Activated CD4-positive, alpha-beta memory T cell treated with anti-CD3 and anti-CD28 coated beads, Interleukin-2, amount 10 ng/mL, durations not matched to agents 7 days and 5 days (primary cell): ENCODE measurements at places on chromosomes 3 and 15. TPM values are rescaled to one million over a fixed set of nuclear protein-coding genes. Genes with fewer than 3 reads are reported as not detected.

DNA sequence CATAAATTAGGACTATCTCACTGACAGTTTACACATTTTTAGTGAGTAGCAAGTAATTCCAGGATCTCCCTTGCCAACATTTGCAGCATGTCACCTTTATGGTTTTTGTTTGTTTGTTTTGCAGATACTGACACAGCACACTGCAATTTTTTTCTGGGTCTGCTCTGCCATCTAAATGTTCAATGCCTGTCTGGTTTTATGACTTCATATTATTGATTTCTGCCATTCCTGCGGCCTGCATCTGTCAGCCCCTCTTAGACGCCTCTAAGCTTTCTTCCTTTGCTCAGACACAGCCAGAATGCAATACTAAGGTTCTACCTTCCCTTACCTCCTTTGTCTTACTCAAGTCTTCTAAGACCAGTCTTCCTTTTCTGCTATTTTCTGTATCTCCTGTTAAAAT is 321.2 kb upstream of the AZI2 start:
- H3K36me3 ChIP-seq = no peaks in the 10 kb centered on the region
- H3K4me1 ChIP-seq = peaks cover 5% of the 10 kb centered on the region
- no peaks in the 10 kb centered on the region for H3K27me3 ChIP-seq
- no peak overlapping the region for H3K27ac ChIP-seq
- no peak for DNase-seq

KIF15 gene
- total RNA-seq = 53.2 TPM

GRCh38 chr3:47288966-47289910 is 6.5 kb downstream of the KLHL18 start:
- H3K27me3 ChIP-seq = no peaks in the 10 kb centered on the region
- peaks cover 17% of the 10 kb centered on the region for H3K4me1 ChIP-seq
- H3K4me3 ChIP-seq = no peak overlapping the region
- DNase-seq = no peak

GRCh38 chr15:26887926-26888666 is 21.2 kb downstream of the GABRA5 start:
- H3K27ac ChIP-seq = no peak overlapping the region
- H3K4me3 ChIP-seq = no peak overlapping the region
- no peaks in the 10 kb centered on the region for H3K27me3 ChIP-seq

DNA sequence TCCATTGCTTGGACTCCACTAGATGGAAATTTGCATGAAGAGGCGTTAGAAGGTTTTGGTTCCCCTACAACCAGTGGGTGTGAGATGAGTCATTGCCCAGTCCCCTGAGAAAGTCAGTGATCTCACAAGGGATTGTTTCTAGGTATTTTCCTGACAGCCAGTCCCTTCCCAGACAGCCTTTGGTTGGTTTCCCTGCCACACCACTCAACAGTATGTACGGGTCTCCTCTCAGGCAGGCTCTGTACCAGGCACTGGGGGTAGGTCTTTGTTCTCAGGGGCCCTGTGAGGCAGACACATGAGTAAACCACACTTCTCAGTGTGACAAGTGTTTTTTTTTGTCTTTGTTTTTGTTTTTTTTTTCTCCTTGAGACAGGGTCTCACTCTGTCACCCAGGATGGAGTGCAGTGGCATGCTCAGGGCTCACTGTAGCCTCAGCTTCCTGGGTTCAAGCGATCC is 4.0 kb downstream of the LAMP3 start:
- no peak overlapping the region for H3K4me3 ChIP-seq
- H3K36me3 ChIP-seq = peaks cover 19% of the 10 kb centered on the region
- peaks cover 32% of the 10 kb centered on the region for H3K4me1 ChIP-seq
- DNase-seq = no peak
- H3K27me3 ChIP-seq = no peaks in the 10 kb centered on the region
- no peak overlapping the region for H3K27ac ChIP-seq

GRCh38 chr15:76303909-76304308 is 7.4 kb downstream of the ETFA start:
- H3K27me3 ChIP-seq = no peaks in the 10 kb centered on the region
- H3K4me3 ChIP-seq = no peak overlapping the region
- H3K27ac ChIP-seq = no peak overlapping the region
- peaks cover 5% of the 10 kb centered on the region for H3K4me1 ChIP-seq
- peaks cover 6% of the 10 kb centered on the region for H3K36me3 ChIP-seq

- H3K4me3 ChIP-seq = no peak overlapping the region
- H3K27ac ChIP-seq = no peak overlapping the region
- H3K4me1 ChIP-seq = no peaks in the 10 kb centered on the region
- DNase-seq = no peak
Observed at GRCh38 chr3:9491506-9491905, 62.1 kb downstream of the LHFPL4 start.

FAM107A gene
- total RNA-seq = not detected

DNA sequence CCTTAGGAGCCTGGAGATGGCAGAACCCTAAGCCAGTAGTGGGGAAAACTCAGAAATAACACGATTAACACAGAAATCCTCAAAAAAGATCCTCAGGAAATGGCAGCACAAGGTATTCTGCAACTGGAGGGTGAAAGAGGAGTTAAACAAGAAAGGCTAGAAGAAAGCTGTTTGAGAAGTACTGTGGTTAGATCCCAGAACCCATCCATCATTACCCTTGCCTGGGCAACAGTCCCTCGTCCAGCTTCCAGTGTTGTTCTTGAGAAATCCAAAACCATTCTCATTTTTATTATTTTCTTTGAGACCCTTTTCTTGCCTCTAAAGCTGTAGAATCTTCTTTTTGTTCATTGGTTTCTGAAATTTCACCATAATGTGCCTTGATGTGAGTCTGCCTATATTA is 2.7 kb upstream of the CDCP1 start:
- no peak for DNase-seq
- no peak overlapping the region for H3K4me3 ChIP-seq
- peaks cover 14% of the 10 kb centered on the region for H3K4me1 ChIP-seq
- H3K27ac ChIP-seq = no peak overlapping the region

- peaks cover 83% of the 10 kb centered on the region for H3K4me1 ChIP-seq
- peak overlapping the region; percentile 48 for H3K4me3 ChIP-seq
- no peak for DNase-seq
- peak overlapping the region; percentile 90 for H3K27ac ChIP-seq
- no peaks in the 10 kb centered on the region for H3K27me3 ChIP-seq
Observed at GRCh38 chr15:40097968-40098476, 10.7 kb downstream of the BMF start.

GRCh38 chr3:102089239-102089638 is 239.9 kb downstream of the NFKBIZ start:
- H3K4me1 ChIP-seq = peaks cover 55% of the 10 kb centered on the region
- no peak overlapping the region for H3K27ac ChIP-seq
- H3K4me3 ChIP-seq = no peak overlapping the region
- peaks cover 15% of the 10 kb centered on the region for H3K36me3 ChIP-seq

SLC22A13 gene
- 0.25 TPM for total RNA-seq

GRCh38 chr3:191237047-191237882 is 38.2 kb downstream of the OSTN start:
- H3K27me3 ChIP-seq = no peaks in the 10 kb centered on the region
- H3K4me3 ChIP-seq = no peak overlapping the region
- DNase-seq = no peak
- H3K27ac ChIP-seq = no peak overlapping the region
- peaks cover 3% of the 10 kb centered on the region for H3K4me1 ChIP-seq

- peaks cover 25% of the 10 kb centered on the region for H3K36me3 ChIP-seq
- DNase-seq = no peak
- H3K27me3 ChIP-seq = no peaks in the 10 kb centered on the region
- no peak overlapping the region for H3K4me3 ChIP-seq
- peaks cover 2% of the 10 kb centered on the region for H3K4me1 ChIP-seq
- no peak overlapping the region for H3K27ac ChIP-seq
Observed at GRCh38 chr3:101351829-101352228, 31.5 kb upstream of the IMPG2 start.

- H3K27me3 ChIP-seq = no peaks in the 10 kb centered on the region
- H3K27ac ChIP-seq = peak overlapping the region; percentile 94
- peaks cover 41% of the 10 kb centered on the region for H3K4me1 ChIP-seq
- H3K36me3 ChIP-seq = peaks cover 23% of the 10 kb centered on the region
- DNase-seq = peak; percentile 73
Observed at GRCh38 chr15:75640483-75641178, 607 bp upstream of the IMP3 start.

CLRN1 gene
- total RNA-seq = not detected

- H3K27me3 ChIP-seq = peaks cover 79% of the 10 kb centered on the region
- peaks cover 2% of the 10 kb centered on the region for H3K4me1 ChIP-seq
- peaks cover 3% of the 10 kb centered on the region for H3K36me3 ChIP-seq
Observed at GRCh38 chr3:181715571-181716340, 4.0 kb downstream of the SOX2 start.

IL12A gene
- total RNA-seq = 1.4 TPM

DNA sequence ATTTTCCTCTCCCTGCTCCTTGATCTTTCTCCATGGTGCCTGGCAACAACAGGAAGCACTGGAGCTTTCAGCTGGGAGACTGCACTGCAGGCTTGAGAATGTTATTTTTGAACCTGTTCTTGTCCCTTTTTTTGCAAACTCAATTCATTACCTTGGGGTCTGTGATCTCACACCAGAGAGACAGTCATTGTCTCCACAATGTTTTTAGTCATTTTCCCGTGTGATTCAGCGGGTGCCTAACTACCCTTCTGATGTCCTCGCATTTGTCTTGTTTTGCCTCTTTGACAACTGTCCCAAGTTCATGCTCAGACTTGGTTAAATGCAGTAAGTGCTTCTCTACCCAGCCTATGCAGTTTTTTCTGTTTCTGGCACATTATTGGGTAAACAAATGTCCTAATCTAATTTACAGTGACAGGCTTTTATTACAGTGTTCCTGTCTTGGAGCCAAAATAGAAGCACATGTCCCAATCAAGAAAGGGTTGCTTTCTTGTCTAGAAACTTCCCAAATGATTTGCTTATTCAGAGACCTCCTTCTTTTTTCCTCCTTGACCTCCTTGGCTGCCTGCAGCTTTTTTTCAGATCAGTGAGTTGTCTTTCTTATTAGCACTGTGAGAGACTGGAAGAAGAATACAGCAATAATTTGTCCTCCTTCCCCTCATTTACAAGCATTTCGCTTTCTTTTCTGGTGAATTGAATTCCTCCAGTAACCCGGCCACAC is 162.4 kb downstream of the NSUN3 start:
- H3K27me3 ChIP-seq = no peaks in the 10 kb centered on the region
- no peak overlapping the region for H3K27ac ChIP-seq

DNA sequence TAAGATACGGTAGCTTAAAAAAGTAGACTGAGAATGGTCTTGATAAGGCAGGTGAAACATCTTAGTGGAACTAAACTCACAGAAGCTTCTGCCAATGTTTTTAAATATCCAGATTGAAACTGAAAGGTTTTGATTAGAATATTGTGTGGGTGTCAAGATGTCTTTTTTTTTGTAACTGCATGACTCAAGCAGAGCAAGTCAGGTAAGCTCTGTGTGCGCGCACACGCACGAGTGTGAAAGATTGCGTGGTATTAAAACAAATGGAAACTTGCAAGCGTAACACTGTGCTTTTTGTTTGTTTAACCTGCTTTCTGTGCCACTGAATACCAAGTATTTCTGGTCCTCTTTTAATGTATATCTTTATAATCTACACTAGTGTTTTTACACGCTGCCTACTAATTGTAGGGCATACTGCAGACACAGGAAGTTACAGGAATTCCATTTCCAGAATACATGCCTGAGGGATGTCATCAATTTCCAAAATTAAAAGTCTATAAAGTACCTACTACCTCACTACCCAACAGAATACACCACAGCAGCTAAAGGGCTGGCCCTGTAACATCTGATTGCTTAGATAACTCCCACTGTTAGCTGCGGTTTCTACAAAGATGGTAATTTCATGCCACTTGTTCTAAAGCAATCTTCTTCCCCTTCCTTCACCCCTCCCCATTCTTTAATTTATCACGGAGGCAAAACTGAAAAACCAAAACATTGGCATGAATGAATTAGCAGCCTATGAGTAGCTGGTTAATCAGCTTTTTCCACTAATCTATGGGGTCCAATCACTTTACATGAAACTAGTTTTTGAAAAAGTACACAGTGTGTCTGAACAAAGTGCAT is 472.8 kb downstream of the SHQ1 start:
- no peaks in the 10 kb centered on the region for H3K27me3 ChIP-seq
- peak overlapping the region; percentile 51 for H3K27ac ChIP-seq
- DNase-seq = no peak
- no peak overlapping the region for H3K4me3 ChIP-seq

GRCh38 chr3:169526246-169526645 is 137.3 kb downstream of the MECOM start:
- DNase-seq = no peak
- no peak overlapping the region for H3K4me3 ChIP-seq
- no peaks in the 10 kb centered on the region for H3K27me3 ChIP-seq

- no peaks in the 10 kb centered on the region for H3K4me1 ChIP-seq
- H3K4me3 ChIP-seq = no peak overlapping the region
- H3K27ac ChIP-seq = no peak overlapping the region
Observed at GRCh38 chr3:184611607-184612281, 50.2 kb downstream of the EPHB3 start.

RGMA gene
- 0.18 TPM for total RNA-seq

ATP13A5 gene
- not detected for total RNA-seq

GRCh38 chr3:43180027-43180426 is 74.1 kb upstream of the POMGNT2 start:
- peaks cover 48% of the 10 kb centered on the region for H3K4me1 ChIP-seq
- H3K4me3 ChIP-seq = peak overlapping the region; percentile 48
- H3K27me3 ChIP-seq = no peaks in the 10 kb centered on the region
- DNase-seq = peak; percentile 66
